Kidney capillary endothelial cell (primary cell): ENCODE measurements at places on chromosomes 2 and 18.

GRCh38 chr2:207255565-207256470 is 90.1 kb upstream of the KLF7 start:
- no peak for DNase-seq

DNA sequence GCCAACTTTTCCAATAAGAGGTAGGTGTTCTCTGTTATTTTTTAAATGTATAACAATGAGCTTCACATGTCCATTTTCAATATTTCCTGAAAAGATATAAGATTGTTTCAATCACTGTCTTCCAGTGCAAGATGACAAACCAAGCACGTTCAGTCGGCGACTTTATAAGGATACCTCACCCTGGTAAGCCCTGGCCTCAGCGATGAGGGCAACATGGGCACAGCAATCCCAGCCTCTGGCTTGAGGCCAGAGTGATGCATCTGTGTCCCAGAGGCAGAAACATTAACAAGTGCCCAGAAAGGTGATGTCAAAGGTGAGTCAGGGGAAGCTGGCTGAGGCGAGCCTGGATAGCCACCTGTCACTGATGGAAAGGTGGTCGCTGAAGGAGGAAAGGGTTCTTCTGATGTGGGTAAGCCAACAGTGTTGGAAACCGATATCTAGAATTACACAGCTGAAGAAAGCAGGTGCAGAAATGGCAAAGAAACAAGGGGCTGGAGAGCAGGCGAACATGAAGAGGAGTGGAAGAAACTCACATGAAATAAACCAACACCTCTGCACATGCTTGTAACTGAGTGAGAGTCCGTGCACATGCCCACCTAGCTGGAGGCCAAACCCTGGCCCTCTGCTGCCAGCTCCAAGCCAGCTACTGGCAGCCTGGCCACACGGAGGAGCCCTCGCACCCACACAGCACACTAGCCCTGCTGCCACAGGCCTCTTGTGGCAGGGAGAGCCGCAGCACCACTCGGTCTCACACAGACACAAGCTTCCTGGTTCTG is 65.5 kb downstream of the FBXO15 start:
- DNase-seq = no peak

GRCh38 chr18:55355223-55355622 is 232.8 kb downstream of the TCF4 start:
- no peak for DNase-seq

GRCh38 chr2:46486436-46486835 is 7.1 kb downstream of the TMEM247 start:
- no peak for DNase-seq

- no peak for DNase-seq
Observed at GRCh38 chr2:14690926-14691325, 58.4 kb downstream of the LRATD1 start.

- DNase-seq = no peak
Observed at GRCh38 chr2:123670286-123670685, 354.8 kb upstream of the CNTNAP5 start.

- DNase-seq = peak; percentile 65
Observed at GRCh38 chr18:26307161-26307773, 81.0 kb downstream of the TAF4B start.

- DNase-seq = peak; percentile 10
Observed at GRCh38 chr2:25103287-25103871, 61.5 kb downstream of the EFR3B start.

GRCh38 chr2:238523158-238524110 is 96.7 kb downstream of the ASB1 start:
- DNase-seq = no peak

GRCh38 chr2:223102040-223102400 is 50.0 kb downstream of the KCNE4 start:
- no peak for DNase-seq

GRCh38 chr2:157596992-157597681 is 31.5 kb downstream of the ACVR1C start:
- DNase-seq = no peak

DNA sequence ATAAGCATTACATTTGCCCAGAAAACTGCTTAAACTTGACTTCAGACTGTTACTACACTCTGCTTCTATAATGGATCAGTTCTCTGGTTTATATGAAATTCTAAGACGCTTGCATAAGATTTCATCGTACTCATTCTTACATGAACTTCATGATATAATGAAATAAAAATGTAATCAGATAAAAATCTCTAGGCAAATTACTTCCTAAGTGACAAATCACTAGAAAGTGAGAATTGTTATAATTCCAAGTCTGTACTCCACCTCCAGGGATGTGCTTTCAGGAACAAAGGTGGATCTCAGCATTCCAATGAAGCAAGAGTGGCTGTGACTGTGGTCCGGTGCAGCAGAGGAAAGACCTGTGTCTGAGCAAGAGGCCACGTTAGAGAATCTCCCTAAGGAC is 226.2 kb downstream of the PIEZO2 start:
- DNase-seq = no peak

DNA sequence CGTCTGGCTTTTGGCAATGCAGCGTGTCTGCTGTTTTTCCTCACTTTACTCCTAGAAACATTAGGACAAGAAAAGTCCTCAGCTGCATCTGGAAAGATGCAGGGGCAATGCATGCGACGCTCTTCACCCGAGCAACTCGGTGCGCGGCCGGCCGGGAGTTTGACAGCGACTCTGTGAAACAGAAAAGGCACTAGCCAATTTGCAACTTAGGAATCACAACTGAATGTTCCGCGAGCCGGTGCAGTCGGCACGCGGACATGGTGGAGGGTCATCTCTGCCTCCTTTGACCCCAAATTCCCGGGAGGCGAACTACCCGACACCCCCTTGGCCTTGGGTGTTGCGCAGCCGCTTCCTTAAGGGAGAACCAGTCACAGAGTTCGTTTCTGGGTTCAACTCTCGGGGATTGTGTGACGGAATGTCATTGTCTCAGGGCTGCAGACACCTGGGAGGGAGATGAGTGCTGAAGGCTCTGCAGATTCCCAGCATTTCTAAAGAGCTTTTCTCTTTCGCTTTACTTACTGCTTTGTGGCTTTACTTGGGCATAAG is 9.8 kb downstream of the NR4A2 start:
- no peak for DNase-seq

GRCh38 chr2:80392441-80392840 is 87.9 kb upstream of the LRRTM1 start:
- DNase-seq = no peak

- DNase-seq = no peak
Observed at GRCh38 chr2:230011617-230012016, 57.1 kb downstream of the SLC16A14 start.

- DNase-seq = no peak
Observed at GRCh38 chr18:79613186-79613931, 66.2 kb upstream of the CTDP1 start.

DNA sequence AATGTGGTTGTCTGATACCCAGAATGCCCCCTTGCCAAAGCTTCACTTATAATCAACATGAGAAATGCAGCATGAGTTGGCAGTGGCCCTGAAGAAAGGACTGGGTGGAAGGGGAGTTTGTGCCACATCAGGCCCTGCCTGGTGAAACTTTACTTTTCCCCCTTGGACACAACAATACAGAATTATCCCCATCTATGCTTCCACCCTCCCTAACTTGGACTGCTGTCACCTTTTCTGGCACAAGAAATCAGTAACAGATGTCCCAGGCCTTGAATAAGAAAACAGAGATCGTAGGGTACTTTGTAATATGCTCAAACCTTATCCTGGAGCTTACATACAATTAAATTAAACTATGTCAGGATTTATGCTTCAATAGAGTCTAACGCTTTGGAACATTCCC is 128.9 kb upstream of the SATB2 start:
- no peak for DNase-seq

DNA sequence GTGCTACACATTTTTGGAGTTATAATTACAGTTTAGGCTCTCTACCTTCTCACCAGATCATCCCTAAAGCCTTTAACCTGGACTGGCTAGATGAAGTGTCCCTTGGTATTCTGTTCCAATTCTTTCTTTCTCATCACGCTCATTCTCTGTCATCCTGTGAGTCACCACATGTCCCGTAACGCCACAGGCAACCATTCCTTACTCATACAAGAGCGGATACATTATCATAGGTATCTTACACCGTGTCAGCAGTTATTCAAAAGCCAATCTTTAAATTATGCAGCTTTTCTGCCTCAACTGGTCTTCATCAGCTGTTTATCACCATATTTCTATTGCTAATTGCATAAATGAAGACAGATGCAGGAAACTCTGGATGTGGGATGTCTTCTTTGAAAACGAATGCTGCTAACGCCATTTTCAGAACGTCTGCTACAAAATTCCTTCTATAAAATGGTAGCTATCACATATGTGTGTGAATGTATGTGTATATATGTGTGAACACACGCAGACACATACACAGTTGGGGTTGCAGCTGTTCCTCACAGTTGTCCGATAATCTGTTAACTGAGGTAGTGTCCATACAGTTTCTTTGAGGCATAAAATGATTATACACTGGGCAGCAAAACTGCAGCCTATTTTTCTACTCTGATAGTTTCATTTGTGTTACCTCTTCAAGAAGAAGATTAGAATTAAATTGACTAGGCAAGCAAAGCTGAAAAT is 47.9 kb downstream of the EML6 start:
- DNase-seq = no peak

DNA sequence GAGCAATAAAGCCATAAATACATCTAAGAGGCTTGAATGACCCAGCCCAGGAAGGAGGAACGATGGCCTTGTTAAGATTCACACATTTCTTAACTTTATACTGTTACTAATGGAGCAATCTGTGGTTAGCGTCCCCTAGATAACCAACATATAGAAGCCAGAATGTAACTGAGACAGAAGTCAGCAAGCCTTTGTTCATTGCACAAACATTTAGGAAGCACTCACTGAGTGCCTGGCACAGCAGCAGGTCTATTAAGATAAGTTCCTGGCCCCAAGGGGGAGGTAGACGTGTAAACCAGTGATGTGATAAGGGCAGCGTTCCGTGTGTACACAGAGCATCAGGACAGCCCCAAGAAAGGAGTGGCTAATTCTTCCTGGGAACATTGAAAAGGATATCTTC is 63.6 kb upstream of the ATL2 start:
- DNase-seq = no peak

DNA sequence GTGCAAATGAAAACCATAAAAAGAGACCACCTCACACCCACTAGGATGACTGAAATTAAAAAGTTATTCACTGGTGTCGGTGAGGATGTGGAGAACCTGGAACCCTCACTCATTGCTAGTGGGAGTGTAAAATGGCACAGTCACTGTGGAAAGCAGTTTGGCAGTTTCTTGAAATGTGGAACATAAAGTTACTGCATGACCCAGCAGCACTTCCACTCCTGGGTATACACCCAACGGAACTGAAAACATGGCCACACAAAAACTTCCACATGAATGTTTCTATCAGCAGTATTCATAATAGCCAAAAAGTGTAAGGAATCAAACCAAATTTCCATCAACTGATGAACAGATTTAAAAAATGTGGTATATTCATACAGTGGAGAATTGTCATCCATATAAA is 65.1 kb upstream of the SLC66A3 start:
- DNase-seq = no peak

DNA sequence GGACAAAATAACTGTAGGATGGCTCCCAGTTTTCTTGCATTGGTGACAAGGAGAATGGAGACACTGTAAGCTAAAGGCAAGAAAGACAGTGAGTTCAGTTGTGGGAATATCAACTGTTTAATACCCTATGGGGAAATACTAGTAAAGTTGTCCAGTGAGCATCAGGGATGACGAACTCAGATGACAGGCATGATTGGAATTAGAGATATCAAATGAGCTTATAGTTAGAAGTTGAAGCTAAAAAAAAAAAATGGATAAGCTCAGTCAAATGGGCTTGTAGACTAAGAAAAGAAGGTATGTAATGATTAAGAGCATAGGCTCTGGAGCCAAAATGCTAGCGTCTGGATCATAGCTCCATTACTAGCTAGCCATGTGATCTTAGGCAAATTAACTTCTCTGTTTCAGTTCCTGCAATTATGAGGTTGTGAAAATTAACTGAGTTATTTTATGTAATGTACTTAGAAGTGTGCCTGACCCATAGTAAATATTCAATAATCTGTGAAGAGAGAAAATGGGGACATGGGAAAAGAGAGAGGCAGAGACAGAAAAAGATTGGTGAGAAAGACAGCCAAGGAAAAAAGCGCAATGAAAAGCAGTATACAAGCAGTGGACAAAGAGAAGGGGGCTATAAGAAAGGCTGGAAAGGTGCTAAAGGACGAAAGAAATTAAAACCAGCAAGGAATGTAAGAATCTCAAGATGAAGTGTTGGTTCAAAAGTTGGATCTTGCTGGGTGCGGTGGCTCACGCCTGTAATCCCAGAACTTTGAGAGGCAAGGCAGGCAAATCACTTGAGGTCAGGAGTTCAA is 95.7 kb upstream of the SLC39A10 start:
- DNase-seq = no peak

GRCh38 chr2:227939271-227940027 is 68.0 kb downstream of the DAW1 start:
- DNase-seq = no peak

DNA sequence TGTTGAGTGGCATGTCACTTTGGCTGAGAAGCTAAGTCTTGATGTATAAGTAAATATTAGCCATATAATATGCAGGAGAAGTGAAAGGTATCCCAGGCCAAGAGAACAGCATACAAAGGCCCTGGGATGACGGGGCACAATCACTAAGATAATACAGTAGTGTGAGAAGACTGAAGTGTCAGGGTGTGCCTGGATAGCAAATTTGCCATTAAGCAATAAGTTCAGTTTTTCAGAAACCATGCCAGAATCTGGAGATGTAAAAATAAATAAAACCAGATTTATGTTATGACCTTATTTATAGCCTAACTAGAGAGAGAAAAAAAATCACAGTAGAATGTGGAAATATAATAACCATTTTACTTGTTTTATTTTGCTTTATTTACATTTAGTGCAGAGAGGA is 1858.7 kb upstream of the CELF4 start:
- DNase-seq = no peak

DNA sequence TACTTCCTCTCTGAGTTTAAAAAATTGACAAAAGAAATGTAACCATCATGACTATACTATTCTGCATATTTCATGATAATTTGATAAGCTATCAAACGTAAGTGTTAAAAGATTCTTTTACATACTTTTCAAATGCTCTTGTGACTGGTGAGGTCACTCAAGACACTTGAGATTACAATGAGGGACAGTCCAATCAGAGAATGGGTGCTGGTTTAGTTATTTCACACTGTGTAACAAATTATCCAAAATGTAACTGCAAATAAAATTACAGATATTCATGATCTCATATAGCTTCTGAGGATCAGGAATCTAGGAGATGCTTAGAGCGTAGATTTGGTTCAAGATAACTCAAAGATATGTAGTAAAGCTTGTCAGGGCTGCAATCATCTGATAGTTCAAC is 4.4 kb upstream of the GTF2A1L start:
- no peak for DNase-seq

DNA sequence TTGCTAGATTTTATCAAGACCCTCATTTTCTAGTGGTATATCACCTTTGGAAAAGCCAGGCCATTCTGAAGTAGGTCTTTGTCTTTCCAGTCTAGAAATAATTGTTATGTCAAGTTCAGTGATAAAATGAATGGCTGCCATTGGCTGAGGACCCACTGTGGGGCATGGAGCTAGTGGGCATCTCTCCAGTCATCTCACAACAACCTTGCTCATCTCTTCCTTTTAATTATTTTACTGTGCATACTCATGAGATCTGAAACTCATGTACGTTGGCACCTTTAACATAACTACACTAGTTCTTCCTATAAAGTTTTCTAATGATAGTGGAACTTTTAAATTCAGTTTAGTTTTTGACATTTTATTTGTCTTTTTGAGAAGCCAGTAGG is 240.9 kb downstream of the SLC8A1 start:
- no peak for DNase-seq

GRCh38 chr2:199509403-199509802 is 51.7 kb upstream of the SATB2 start:
- no peak for DNase-seq
